HFF-Myc (cell line): ENCODE measurements at places on chromosomes 11 and 22.

DNA sequence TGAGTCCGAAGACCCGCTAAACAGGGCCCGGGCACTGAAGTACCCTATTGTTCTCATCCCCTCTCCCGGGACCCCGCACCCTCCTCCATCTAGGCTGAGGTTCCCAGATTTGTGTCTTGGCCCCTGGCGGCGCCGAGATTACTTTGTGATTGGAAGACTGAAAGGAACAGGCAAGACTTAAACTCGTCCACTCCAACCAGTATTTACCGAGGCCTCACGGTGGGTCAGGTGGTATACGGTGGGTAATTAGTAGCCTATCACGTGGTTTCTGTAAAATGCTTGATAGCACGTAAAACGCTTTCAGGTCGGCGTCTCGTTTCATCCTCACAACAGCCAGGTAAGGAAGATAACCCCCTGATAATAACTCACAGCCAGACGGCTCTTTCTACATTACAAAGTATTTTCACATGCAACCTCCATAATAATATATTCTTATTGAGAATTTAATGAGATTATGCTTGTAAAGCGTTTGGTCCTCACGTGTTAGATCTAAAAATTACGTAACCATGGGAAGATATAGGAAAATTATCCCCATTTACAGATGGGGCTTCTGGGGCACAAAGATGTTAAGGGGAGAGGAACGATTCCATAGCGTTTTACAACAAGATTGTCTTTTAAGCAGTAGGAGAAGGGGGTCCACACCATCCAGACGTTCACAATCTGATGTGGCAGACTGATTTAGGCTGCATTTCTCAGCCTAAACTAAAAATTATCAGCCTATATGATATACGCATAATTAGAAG is 642 bp upstream of the PIK3C2A start:
- DNase-seq, result peak; percentile 35

GRCh38 chr11:41866525-41866924 is 407.1 kb upstream of the LRRC4C start:
- DNase-seq, result no peak

GRCh38 chr22:49751318-49751965 is 76.2 kb downstream of the BRD1 start:
- no peak for DNase-seq

GRCh38 chr22:50675553-50676179 is 3.0 kb downstream of the SHANK3 start:
- DNase-seq, result no peak

- DNase-seq, result peak; percentile 62
Observed at GRCh38 chr22:38135133-38135706, 24.7 kb upstream of the BAIAP2L2 start.

DNA sequence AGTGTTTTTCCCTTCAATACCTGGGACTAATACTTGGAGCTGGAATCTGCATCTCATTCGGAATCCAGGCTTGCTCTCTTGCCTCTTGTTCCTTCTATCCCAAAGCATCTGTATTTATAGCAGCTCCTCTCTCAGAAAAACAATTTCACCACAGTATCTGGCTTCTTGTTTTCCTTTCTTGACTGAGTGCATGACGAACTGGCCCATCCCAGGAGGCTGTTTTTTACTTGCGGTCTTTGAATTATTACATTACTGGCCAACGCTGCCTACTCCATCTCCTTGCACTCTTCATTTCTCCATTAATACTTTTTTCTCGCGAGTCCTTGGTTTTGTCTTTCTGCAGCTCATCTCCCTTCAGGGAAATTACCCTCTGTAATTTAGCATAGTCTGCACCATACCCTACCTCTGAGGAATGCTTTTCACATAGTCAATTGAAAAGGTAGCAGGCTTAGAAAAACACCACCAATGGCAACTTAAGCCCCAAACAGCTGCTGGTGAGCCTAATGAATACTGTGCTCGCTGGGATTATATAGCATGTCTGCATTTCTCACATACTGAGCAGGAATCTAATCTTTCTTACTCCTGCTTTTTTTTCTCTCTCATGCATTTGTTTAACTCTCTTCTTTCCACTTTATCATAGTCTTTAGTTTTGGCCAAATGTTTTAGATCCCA is 277.4 kb upstream of the SESN3 start:
- DNase-seq, result no peak

DNA sequence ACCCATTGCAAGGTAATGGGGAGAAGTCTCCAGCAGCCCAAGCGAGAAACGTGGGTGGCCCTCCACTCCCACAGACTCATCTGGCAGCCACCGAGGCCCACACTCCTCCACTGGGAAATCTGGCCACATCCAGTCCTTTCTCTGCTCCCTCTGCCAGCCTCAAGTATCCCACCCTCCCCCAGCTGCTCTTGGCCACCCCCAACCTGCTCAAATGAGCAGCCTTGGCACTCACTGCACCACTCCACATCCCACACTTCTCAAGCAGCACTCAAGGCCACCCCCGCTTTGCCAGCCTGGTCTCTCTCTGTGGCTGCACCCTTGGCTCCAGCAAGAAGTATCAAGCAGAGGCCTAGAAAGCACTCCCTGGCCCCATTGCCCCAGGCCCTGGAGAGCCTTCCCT is 28.2 kb downstream of the SLC22A12 start:
- no peak for DNase-seq

GRCh38 chr11:74204701-74205100 is 33.6 kb downstream of the PPME1 start:
- no peak for DNase-seq

DNA sequence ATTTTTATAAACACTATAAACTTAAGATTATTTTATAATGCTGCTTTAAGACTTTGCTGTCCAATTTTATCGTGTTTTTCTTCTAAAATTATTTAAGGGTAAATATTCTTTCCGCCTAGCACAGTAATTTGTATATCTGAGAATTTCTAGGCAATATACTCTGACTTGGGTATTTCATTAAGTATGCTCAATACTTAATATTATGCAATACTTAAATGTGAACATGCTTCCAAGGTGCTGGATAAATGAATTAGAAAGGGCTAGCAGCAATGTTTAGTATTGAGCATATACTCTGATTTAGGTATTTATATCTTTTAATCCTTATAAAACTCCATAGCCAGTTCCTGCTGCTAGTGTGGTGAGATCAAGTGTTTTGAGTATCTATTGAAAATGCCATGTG is 60.3 kb upstream of the ANO3 start:
- DNase-seq, result no peak

DNA sequence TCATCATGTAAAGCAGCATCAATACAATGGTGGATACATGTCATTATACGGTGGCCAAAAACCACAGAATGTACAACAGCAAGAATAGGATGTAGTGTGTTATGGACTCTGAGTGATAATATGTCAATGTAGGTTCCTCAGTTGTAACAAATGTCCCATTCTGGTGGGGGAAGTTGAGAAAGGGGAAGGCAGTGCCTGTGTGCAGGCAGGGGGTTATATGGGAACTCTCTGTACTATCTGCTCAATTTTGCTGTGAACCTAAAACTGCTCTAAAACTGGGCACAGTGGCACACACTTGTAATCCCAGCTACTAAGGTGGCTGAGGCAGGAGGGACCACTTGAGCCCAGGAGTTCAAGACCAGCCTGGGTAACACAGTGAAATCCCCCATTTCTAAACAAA is 5.9 kb downstream of the CHKA start:
- no peak for DNase-seq

DNA sequence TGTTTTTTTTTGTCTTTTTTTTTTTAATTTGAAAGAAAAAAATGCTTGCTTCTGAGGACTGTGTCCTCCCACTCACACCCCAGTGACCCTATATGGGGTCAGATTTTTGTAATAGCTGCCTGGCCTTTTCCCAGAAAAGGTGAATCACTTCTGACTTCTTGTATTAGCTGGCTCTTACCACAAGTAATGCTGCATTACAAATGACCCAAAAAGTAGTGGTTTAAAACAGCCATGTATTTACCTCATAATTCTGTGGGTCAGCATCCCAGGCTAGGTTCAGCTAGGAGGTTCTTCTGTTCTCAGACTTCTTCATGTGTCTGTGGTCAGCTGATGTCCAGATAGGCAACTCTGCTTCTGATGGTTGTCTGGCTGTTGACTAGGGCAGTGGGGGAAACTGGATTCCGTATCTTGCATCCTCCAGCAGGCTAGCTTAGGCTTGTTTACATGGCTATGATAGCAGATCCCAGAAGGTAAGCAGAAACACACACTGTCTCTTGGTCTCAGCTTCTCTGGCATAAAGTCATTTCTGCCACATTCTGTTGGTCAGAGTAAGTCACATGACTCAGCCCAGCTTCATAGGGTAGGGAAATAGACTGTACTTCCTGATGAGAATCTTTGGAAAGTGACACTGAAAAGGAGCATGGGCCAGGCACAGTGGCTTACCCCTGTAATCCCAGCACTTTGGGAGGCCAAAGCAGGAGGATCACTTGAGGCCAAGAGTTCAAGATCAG is 19.5 kb downstream of the LHFPL7 start:
- no peak for DNase-seq

DNA sequence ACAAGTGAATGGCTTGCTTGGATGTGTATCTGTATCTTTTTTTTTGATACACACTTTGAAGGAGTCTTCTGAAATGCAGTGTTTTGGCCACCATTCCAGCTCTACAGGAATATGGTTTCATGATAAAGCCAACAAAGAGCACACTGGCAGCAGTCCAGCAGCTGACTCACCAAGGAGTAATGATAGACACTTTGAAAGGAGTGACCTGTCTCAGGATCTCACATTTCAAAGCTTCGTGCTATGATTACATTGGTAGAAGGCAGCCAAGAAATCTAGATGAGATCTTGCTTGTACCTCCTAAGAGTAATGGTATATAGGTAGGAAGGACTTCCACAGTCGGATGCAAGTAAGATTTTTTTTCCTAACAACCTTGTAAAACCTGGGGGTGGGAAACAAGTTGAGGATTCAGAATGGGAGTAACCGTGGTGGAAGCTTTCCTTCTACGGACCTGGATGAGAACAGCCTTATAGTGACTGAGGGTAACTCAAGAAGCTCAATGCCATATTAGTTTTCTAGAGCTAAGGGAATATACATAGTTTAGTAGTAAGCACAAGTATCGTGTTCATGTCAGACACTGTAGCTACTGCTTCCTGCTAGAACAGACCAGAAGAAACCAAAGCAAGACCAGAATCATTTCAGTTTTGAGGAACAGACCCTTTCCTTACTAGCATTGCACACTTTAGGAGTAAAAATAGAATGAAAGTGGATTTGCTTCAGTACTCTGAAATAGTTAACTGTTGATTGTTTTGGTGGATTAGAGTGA is 25.0 kb downstream of the MTMR3 start:
- peak; percentile 95 for DNase-seq

DNA sequence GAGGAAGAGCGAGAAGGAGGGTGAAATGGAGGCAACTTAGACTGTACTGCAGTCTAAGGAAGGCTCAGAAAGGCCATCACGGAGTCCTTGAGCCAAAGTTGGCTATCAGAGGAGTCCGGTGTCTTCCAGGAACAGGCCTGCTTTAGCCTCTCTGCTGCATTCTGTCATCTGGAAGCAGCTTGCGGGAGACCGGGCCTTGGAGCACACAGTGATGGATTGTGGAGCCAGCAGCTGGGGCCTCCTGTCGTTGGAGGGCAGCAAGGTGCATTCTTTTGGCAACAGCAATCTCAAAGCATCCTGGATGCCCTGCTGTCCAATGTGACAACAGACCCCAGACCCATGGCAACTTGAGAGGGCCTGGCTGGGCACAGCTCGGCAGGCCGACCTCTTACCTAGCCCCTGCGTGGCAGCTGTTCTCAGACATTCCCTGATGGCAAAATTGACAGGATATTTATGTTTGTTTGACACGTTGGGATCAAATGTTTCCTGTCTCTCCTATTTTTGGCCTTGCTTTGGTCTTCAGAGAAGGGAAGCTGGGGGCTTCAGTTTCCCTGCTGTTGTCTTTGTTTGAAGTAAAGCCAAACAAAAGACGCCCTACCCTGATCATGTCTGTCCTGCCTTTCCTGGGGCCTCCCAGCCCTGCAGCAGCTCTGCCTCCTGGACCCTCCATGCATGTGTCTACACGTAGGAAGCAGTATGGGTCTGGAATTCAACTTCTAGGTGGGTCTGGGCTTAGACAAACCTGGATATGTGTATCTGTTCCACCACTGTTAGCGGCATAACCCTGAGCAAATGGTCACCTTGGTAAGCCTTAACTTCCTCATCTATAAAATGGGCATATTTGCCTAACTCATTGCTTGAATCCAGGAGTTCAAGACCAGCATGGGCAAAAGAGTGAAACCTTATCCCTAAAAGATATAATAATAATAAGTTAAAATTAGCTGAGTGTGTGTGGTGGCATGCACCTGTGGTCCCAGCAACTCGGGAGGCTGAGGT is 43.9 kb upstream of the LMO2 start:
- no peak for DNase-seq

GRCh38 chr11:117833401-117833891 is 8.9 kb upstream of the FXYD2 start:
- DNase-seq, result no peak

DNA sequence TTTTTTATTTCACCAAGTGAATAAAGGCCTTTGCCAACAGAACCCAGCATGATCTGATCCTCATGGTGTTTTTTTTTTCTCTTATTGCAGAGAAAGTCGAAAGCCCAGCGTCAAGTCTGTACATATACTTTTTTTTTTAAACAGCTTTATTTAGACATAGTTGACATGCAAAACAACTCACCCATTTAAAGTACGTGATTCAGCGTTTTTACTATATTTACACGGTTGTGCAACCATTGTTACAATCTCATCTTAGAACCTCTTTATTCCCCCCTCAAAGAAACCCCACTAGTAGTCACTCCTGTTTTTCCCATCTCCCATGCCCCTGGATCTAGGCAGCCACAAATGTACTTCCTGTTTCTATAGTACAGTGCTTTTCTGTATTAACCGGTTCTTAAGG is 20.6 kb upstream of the AP1B1 start:
- DNase-seq, result no peak

- DNase-seq, result peak; percentile 79
Observed at GRCh38 chr22:44351685-44352377, 39.1 kb upstream of the SHISAL1 start.
